ENCODE measurements at places on chromosomes 4 and X.
A peak's percentile ranks its signal among the peaks of the same experiment; 100 is the strongest.

GRCh38 chrX:41721590-41721989 is 2.4 kb upstream of the GPR82 start:
- no peak for DNase-seq

- no peak for DNase-seq
Observed at GRCh38 chr4:10504570-10505179, 47.4 kb upstream of the ZNF518B start.

- DNase-seq = no peak
Observed at GRCh38 chrX:102976286-102976685, 39.2 kb downstream of the RAB40AL start.

- no peak for DNase-seq
Observed at GRCh38 chrX:39996536-39996935, 101.2 kb downstream of the BCOR start.

DNA sequence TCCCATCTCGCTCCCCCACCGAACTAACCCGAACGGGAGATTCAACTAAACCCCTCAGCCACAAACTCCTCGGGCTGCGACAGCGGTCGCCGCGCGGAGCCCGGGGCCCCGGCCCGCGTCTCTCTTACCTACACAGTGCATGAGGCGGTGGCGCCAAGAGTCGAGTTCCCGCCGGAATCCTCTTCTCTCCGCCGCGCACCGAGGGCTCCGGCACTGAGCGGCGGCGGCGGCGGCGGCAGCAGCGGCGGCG is 160 bp downstream of the LCORL start:
- DNase-seq = no peak

- no peak for DNase-seq
Observed at GRCh38 chrX:107724653-107725052, 50.9 kb downstream of the TSC22D3 start.

DNA sequence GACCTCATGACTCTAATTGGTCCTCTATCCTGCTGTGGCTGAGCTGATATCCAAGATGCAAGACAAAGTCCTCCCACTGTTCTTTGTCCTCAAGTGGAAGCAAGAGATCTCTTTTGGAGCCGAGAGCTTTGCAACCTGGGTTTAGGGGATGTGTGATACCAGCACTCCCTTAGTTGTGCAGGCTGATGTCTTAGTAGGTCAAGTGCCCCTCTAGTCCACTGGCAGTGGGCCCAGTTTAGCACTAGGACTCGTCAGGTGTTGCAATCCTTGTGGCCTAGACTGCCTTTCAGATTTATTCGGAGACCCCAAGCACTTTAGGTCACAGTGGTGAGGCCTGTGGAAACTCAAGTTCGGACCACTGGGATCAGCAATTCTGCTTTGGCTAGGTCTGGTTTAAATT is 64.0 kb downstream of the GPRASP3 start:
- DNase-seq = no peak

DNA sequence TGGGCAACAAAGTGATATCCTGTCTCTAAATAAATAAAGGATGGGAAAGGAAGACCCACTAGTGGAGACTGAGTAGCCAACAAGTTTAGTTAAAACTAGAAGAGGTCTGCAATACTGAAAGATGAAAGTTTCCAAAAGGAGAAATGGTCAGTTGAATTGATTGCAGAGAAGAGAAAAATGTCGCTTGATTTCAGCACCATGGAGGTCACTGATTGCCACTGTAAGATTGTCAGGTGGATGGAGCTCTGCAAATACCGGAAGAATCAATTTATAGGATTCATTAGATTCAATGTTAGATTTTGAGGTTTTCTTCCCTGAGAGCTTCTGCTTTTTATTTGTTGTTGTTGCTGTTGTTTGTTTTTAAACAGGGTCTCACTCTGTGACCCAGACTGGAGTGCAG is 5.4 kb upstream of the FNIP2 start:
- no peak for DNase-seq

DNA sequence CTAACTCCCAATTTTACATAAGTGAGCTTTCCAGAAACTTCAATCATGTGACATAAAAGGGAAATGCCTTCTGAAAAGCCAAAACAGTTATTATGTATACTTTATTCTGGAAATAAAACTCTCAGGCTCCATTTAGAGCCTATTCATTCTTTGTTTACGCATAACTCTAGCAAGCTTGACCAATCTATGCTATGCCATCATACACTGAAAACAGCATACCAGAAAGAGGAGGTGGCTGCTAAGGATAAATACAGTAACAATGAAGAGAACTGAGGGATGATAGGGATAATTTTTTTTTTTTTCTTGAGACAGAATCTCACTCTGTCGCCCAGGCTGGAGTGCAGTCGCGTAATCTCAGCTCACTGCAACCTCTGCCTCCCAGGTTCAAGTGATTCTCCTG is 24.4 kb downstream of the CDKL2 start:
- DNase-seq = no peak

GRCh38 chr4:101348995-101349800 is 1.9 kb upstream of the PPP3CA start:
- no peak for DNase-seq

- DNase-seq = no peak
Observed at GRCh38 chr4:108498925-108499324, 121.5 kb upstream of the RPL34 start.

- no peak for DNase-seq
Observed at GRCh38 chr4:155371432-155372043, 5.2 kb downstream of the MAP9 start.

DNA sequence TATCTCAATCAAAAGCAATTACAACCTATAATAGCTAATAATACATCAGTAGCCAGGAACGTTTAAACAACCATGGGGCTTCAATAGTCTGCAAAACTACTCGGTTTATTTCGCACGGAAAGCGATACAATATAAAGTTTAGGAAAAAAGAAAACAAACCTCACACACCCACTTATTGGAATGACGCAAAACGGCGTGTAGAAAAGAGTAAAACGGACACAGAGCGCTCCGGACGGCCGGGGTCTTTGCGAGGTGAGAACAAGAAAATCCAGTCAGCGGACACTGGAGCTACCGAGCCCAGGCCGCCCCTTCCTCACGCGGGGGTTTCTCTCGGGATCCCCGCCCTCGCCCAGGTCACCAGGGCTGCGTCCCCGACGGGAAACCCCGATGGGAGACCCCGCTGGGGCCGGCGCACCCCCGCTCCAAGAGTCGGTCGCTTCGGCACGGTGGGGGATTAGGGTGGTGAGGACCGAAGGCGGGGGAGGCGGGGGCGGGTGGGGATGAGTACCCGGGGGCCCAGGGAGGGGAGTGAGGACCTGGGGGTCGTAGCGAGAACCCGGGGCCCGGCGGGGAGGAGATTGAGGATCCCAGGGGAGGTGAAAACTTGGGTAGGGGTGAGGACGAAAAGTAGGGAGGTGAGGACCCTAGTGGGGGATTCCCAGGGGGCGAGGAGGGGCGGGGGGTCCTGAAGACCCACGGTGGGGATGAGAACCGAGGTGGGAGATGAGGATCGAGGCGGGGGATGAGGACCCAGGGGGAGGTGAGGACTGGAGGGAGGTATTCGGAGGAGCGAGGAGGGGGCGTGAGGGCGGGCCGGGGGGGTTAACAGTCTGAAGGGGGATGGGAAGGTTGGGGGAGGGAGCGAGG is 737 bp downstream of the NELFA start:
- no peak for DNase-seq

DNA sequence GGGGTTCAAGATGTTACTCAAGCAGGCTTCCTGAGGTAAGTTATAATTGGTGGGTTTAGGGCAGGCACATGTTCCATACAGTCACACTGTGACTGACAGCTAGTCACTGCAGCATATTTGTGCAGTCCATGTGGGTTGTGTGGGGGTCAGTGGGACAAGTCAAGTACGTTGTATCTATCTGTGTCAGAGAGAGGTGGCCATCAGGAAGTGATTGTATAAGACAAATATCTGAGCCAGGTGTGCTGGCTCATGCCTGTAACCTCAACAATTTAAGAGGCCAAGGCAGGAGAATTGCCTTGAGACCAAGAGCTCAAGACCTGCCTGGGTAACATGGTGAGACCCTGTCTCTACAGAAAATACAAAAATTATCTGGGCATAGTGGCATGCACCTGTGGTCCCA is 509.3 kb downstream of the CENPC start:
- DNase-seq = no peak

DNA sequence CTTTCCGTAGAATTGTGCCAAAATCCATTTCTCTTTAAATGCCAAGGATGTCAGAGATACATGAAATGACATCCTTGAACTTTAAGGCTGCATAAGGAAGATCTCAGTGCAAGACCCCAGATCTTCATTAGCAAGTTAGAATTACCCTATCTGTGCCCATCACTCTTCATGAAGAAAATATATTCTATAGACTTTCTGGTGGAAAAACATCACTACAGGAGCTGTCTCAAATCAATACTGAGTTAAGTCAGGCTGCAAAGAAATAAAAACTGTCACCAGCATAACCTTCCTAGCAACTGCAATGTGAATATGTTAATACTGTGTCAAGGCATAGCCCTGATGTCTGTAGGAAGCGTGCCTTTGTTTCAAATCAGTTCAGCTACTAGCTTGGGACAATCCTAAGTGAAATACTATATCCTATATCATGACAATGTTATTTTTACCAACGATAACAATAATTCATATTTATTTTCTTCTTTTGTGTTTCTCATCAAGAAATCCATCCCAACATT is 173.3 kb downstream of the TBCK start:
- DNase-seq = no peak

DNA sequence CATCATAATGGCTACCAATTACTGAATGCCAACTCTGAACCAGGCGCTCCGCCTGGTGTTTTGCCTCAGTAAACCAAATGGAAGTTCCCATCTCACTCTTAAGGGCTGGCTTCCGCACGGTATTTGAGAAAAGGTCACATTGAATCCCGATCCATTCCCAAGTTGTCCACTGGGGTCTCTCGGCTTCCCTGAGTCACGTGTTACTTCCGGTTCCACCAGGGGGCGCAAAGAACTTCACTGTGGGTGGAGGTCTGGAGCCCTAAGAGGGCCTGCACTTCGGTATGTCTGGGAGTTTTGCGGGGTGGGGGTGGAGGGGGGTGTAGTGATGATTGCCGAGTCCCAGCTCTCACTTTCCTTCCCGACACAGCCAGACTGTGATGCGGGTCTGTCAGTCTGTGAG is 13.4 kb upstream of the NHS start:
- no peak for DNase-seq

DNA sequence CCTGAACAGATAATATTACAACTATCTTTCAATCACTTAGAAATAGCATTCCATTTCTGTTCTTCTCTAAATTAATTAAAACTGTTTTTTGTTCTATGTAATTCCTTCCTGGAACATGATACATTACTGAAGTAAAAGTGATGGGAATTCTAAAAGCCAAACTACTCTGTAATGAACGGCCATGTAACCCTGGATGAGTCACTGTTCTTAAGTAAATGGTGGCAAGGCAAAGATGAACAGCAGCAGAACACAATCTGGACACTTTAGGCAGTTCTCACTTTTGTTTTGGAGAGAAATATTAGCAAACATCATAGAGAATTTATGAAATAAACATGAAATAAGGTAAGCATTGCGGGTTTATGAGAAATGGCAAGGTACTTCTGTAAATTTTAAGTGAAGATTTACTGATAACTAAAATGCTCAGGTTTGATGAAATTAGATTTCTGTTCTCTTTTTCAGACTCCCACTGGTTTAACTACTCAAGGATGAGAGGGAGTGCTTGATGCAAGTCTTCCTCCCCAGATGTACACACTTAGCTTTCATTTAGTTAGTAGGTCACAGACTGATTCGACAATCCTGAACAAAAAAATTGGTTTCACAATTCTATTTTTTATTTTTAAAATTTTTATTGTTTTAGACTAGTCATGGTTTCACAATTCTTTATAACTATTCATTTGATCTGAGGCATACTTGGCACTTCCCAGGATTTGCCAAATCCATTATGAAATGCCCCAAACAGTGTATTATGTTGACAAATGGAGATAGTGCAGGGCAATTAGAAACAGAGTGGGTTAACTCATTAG is 964 bp upstream of the GPR82 start:
- DNase-seq = no peak

GRCh38 chrX:16465081-16465876 is 184.7 kb upstream of the S100G start:
- DNase-seq = no peak

- peak; percentile 47 for DNase-seq
Observed at GRCh38 chr4:102825261-102826091, 1.9 kb downstream of the UBE2D3 start.

GRCh38 chr4:67568820-67569219 is 10.3 kb downstream of the STAP1 start:
- no peak for DNase-seq

DNA sequence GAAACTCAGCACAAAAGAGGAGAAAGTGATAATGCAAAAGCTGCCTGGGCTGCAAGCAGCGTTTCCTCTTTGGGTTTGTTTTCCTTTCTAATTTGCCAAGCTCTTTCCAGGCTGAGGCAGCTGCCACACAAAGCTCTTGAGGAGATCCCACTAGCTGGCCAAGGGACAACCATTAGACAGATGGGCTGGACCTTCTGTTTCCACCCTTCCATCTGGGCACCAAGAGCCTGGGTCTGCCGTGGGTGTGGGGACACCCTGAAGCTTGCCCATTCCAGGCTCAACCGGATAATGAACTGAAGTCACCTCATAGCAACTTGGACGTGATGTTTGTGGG is 194.6 kb upstream of the C1QTNF7 start:
- no peak for DNase-seq

DNA sequence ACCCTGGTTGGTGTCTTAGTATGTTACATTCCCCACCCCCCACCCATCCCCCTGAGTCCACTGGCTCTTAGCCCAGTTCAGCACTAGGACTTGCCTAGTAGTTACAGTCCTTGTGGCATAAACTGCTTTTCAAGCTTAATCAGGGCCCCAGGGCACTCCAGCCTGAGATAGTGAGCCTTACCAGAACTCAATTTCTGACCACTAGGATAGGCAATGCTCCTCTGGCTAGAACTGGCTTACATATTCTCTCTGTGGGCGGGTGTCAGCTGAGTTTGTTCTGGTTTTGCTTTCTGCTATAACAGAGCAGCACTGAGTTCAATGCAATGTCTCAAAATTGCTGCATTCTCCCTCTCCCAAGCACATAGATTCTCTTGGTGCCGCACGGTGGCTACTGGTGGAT is 391.4 kb upstream of the DIPK2B start:
- no peak for DNase-seq

DNA sequence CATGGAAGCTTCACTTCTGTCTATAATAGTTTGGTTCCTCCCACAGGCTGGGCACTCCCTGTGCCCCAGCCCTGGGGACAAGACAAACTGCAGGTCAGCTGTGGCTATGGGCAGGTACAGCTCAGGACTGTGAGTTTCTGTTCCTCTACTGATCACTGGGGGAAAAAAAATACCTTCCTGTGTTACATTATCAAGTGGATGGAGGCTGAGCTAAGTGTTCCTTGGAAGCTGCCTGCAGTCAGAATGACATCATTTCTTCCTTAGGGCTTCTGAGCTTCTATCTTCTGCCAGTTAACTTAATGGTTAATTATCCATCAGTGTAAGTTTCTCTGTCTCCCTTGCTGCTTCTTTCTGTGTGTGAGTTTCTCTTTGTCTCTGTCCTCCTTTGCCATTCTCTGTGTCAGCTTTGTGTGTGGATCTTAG is 4.6 kb downstream of the RAB33A start:
- no peak for DNase-seq

- DNase-seq = no peak
Observed at GRCh38 chr4:186699298-186699697, 24.4 kb downstream of the FAT1 start.

All from iPS DF 19.7 (cell line).